ENCODE measurements at places on chromosomes 5 and 9.

DNA sequence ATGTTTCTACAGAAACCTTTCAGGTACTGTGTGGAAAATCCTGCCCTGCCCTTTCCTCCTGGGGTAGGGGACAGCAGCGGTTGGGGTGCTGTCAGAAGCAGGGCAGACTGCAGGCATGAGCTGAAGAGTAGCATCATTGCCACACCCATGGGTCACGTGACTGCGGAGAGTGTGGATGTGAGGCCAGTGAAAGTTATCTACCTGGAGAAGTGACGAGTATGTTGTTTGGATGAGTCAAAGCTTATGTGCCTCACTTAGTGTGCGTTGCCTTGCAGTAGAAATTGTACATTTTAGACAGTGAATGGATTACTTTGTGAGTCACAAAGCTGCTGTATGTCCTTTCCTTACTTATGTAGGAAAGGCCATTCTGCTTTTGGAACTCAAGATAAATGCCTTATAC, 21.7 kb upstream of the ACTBL2 start:
- DNase-seq = peak; percentile 55

- DNase-seq = no peak
These were observed 326 bp downstream of the RIGI start for GRCh38 chr9:32525709-32526030.

DNA sequence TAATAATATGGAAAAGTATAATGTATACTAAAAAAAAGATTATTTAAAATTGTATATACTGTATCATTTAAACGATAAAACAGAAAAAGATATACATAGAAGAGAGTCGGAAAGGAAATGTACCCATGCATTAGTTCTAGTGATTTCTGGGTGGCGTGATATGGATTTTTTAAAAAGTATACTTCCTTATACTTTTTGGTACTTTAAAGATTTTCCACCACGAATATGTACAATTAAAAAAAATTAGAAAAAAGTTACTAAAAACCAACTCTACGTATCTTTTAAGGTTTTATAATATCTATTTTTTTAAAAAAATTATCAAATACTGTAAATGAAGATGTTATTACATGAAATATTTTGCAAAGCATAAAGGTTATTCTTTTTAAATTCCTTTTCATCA, 12.3 kb downstream of the PHF19 start:
- DNase-seq = no peak

GRCh38 chr5:150182774-150183173, 7.1 kb upstream of the SLC6A7 start:
- no peak for DNase-seq

DNA sequence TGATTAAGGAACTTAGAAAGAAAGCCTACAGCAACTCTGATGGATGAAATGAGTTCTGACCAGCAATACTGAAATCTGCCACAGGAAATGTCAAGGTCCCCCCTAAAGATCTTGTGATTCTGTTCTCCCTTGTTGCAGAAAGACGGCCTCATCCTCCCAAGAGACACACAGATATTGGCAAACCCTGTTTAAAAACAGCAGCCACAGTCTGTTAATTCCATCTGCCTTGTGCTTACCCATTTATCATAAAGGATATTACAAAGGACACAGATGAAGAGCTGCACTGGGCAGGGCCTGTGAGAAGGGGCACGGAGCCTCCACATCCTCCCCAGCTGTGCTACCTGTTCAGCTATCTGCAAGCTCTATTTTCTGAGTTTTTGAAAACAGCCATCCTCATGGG, 15.2 kb downstream of the RAPGEF1 start:
- DNase-seq = no peak

GRCh38 chr5:142797420-142797819, 27.2 kb downstream of the ARHGAP26 start:
- no peak for DNase-seq

DNA sequence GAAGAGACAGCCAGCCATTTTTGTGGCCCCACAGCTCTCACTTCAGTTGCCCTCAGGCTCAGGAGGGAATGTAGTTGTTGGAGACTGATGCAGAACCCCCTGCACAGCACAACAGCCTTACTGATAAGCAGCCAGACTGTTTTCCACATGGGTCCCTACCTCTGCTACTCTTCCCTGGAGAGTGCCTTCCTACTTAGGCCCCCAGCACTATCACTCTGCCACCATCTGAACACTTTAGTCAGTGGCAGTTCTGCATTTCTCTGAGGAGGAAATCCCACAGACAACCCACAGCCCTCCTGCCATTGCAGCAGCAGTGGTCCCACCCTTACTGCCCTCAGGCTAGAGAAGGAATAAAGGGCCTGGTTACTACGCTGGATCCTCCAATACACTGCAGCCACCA, 61.8 kb upstream of the PTPRD start:
- DNase-seq = no peak

DNA sequence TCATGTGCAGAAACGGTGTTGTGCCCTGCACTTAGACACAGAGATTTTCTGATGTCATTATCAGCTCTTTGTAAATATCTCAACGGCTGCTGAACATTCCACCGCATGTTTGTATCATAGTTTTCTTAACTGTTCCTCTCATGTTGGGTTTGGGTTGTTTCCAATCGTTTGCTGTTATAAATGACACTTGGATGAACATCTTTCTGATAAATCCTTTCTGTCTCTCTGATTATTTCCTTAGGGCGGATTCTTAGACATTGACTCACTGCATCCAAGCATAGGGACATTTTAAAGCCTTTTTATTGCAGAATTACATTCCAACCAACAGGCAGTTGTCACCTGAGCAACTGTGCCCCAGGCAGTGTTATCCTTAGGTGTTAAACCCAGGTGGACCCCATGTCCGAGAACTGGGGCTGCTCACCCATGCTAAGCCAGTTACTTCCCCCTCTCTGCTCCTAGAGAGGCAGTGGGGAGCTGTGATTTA, 28.5 kb downstream of the COL5A1 start:
- peak; percentile 82 for DNase-seq

DNA sequence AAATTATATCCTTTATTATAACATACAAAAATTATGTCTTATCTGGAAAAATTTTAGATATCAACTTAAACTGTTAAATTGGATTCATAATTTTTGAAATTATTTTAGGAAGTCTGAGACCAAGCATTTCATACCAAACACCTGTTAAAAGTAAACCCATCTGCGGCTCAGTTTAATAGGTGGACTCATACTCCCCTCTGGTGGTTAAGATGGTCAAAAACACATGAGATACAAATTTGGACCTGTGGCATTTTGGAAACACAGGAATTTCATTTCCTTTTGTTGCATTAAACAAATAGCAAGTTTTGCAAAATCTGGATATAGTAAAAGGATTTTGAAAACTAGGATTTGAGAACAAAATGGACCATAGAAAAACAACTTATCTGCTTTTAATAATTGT, 53.7 kb downstream of the RGMB start:
- DNase-seq = peak; percentile 71

- DNase-seq = peak; percentile 44
These were observed 45.5 kb upstream of the MPDZ start for GRCh38 chr9:13324988-13325387.

DNA sequence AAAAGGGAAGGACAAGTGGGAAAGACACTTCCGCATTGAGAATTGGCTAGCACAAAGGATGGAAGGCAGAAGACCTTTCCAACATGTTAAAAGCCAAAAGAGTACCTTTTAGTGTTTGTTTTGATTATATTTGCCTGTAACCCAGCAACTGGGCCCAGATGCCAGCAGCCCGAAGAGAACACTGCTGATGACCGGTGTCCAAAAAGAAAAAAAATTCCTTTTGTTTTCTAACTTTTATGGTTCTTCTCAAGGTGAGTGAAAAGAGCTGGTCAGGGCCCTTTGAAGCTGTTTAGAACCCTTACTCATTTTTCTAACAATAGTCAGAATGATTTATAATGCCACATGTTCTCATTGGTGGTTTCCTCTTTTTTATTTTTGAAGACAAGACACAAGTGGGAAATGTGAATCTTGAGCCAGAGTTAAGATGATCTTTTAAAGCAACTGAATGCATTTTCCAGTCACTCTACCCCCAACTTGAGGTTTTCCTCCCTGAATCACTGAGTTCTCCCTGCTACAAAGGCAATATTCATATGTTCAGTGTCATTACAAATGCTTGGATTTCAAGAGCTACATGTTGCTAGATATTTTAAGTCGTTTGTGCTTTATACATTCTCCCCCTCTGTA, 32.3 kb upstream of the ZNF462 start:
- DNase-seq = no peak

- DNase-seq = no peak
These were observed 474.0 kb upstream of the ACTBL2 start for GRCh38 chr5:57956636-57957035.

GRCh38 chr5:127011961-127012644, 18.3 kb downstream of the MARCHF3 start:
- DNase-seq = peak; percentile 44

DNA sequence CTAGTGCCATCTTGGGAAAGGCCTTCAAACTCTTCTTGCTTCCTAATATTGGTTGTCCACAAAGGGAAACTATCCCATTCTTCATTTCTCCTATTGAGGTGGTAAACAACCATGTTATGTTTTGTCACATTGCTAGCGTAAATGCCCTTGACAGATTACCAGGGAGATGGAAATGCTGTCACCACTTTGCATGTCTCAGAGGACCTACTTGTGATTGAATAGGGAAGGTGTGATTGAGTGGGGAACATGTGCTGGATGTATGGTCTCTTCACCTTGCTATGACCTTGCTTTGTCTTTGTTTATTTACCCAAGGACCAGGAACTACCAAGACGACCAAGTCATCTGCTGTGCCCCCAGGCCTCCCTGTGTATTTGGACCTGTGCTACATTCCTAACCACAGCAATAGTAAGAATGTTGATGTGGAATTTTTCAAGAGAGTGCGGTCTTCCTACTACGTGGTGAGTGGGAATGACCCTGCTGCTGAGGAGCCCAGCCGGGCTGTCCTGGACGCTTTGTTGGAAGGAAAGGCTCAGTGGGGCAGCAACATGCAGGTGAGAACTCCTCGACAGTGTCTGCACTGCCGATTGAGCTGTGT, 96.1 kb downstream of the MAP1B start:
- peak; percentile 84 for DNase-seq
